ENCODE measurements at places on chromosomes 11 and 22. TPM values are rescaled to one million over a fixed set of nuclear protein-coding genes. Genes with fewer than 3 reads are reported as not detected.

OR52A1 gene
- not detected for total RNA-seq

- peaks cover 3% of the 10 kb centered on the region for H3K36me3 ChIP-seq
- no peaks in the 10 kb centered on the region for H3K4me1 ChIP-seq
- DNase-seq = no peak
Observed at GRCh38 chr22:42794551-42795510, 62.2 kb downstream of the ARFGAP3 start.

DNA sequence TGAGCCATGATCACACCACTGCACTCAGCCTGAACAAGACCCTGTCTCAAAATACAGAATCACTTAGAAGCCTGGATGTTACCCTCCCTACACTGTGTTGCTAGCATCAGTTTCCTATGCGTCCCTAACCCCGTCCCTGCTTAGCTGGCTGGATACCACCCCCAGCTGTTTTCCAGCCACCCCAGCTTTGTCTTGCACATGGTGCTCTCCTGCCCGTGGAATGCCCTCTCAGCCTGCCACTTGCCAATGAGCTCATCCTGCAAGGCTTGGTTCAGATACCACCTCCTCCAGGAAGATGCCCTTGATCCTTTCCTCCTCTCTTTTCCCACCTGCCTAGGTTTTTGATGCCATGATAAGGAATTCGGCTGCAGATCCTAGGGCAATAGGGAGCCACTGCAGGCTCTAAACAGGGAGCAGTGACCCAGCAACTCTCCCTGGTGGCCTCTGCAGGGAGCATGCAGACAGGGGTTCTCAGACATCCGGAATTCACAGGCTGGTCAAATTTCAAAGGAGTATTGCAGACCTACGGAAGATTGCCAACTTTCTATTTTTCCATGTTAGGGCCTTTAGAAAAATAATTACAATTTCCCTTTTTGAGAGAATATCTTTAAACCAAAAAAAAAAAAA is 52.7 kb upstream of the WNT7B start:
- H3K4me3 ChIP-seq = no peak overlapping the region
- H3K36me3 ChIP-seq = no peaks in the 10 kb centered on the region
- H3K27ac ChIP-seq = no peak overlapping the region
- no peak for DNase-seq
- H3K27me3 ChIP-seq = no peaks in the 10 kb centered on the region
- no peaks in the 10 kb centered on the region for H3K4me1 ChIP-seq

DNA sequence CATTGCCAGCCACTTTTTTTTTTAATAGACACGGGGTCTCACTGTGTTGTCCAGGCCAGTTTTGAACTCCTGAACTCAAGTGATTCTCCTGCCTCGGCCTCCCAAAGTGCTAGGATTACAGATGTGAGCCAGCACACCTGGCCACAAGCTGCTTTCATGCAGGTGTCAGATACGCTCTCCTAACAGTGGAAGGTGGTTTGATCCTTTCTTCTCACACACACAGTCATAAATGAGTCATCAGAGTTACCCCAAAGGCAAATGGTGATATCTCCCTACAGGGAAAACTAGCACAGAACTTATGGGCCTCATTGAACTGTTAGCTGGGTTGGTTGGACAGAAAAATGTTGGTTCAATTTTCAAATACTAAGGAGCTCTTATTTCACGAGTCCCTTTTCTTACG is 38.2 kb upstream of the UBASH3B start:
- H3K4me1 ChIP-seq = no peaks in the 10 kb centered on the region
- H3K27me3 ChIP-seq = no peaks in the 10 kb centered on the region
- H3K27ac ChIP-seq = no peak overlapping the region

DNA sequence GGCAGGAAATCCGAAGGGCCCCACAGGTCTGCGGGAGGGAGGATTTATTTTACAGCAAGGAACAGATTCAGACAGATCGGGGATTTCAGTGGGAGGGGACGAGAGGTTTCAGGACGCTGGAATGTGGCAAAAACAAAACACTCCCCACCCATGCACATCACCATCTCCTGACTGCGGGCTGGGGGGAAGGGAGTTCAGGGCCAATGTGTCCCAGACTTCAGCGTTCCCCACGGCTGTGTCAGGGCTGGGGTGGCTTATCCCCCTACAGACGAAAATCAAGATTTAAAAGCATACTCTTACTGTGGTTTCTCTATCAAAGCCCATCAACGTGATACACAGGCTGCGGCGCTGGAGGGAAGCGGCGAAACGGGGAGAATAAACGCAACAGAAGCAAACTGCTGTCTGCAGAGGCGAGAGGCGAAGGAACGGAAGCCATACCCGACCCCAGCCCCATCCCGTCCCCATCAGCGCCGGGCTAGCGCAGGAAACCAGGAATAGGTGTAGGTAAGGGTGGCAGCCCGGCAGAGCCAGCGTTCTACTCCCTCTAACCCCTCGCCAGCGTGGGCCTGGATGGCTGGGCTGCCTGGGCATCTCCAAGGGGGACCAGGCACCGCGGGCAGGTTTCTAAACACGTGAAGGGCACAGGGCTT is 2.7 kb downstream of the TENM4 start:
- H3K4me3 ChIP-seq = no peak overlapping the region
- no peak for DNase-seq
- no peaks in the 10 kb centered on the region for H3K36me3 ChIP-seq
- no peak overlapping the region for H3K27ac ChIP-seq
- peaks cover 44% of the 10 kb centered on the region for H3K4me1 ChIP-seq

BEST1 gene
- 0.78 TPM for total RNA-seq

DNA sequence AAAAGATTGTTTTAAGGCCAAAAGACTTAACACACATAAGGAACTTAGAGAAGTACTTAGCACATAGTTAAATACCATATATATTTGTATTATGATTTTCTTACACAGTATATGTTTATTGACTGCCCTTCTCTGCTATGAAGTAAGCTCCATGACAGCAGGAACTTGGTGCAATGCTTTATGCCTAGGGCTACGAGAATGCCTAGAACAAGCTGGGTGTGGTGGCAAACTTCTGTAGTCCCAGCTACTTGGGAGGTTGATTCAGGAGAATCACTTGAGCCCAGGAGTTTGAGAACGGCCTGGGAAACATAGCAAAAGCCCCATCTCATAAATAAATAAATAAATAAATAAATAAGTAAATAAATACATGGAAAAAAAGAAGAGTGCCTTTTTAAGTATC is 1.9 kb downstream of the SLC5A12 start:
- no peak for DNase-seq
- no peaks in the 10 kb centered on the region for H3K36me3 ChIP-seq
- no peaks in the 10 kb centered on the region for H3K4me1 ChIP-seq
- no peaks in the 10 kb centered on the region for H3K27me3 ChIP-seq
- no peak overlapping the region for H3K4me3 ChIP-seq

KRTAP5-9 gene
- 0.34 TPM for total RNA-seq
